ENCODE measurements at places on chromosomes 3 and 15.

- DNase-seq, result no peak
- no peaks in the 10 kb centered on the region for H3K27me3 ChIP-seq
- H3K4me3 ChIP-seq, result no peak overlapping the region
- no peak overlapping the region for H3K27ac ChIP-seq
- no peaks in the 10 kb centered on the region for H3K4me1 ChIP-seq
These were observed 40.6 kb upstream of the ADAMTS9 start for GRCh38 chr3:64728428-64728827.

DNA sequence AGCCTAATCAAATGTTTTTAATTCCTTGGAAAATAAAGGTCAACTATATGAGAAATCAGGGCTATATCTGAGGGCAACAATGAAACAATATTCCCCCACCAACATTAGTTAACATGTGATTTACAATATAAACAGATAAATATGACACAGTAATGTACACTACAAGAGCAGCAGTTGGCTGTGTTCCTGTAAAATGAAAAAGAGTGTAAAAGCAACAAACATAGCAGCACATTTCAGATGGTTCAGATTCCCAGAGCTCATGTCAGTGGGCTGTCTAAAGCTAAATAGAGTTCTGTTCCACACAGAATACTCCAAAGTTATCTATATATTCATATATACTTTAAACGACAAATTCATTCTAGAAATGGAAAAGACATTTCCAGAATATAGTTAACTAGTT lies 42.6 kb downstream of the ANKRD28 start:
- no peak for DNase-seq
- no peaks in the 10 kb centered on the region for H3K27me3 ChIP-seq

DNA sequence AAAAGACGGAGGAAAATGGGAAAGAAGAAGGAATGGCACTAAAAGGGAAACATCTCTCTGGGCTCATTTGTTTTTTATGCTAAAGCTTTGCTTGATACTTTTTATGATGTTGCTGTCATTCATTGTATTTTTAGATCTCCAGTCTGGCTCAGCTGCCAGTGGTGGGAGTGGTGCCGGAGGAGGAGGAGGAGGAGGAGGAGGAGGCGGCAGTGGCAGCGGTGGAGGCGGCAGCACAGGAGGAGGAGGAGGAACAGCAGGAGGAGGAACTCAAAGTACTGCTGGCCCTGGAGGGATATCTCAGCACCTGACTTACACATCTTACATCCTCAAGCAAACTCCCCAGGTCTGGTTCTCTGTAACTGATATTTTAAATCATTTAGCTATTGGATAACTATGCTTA lies 49.6 kb downstream of the MAP6D1 start:
- H3K4me1 ChIP-seq, result no peaks in the 10 kb centered on the region
- no peaks in the 10 kb centered on the region for H3K27me3 ChIP-seq
- peaks cover 92% of the 10 kb centered on the region for H3K36me3 ChIP-seq

GRCh38 chr3:45950131-45950530 lies 6.9 kb downstream of the CXCR6 start:
- H3K36me3 ChIP-seq, result peaks cover 36% of the 10 kb centered on the region
- H3K27ac ChIP-seq, result no peak overlapping the region
- no peak overlapping the region for H3K4me3 ChIP-seq

GRCh38 chr15:70451821-70452653 lies 311.3 kb downstream of the UACA start:
- no peak for DNase-seq
- H3K36me3 ChIP-seq, result no peaks in the 10 kb centered on the region
- no peaks in the 10 kb centered on the region for H3K27me3 ChIP-seq
- H3K4me1 ChIP-seq, result peaks cover 3% of the 10 kb centered on the region

DNA sequence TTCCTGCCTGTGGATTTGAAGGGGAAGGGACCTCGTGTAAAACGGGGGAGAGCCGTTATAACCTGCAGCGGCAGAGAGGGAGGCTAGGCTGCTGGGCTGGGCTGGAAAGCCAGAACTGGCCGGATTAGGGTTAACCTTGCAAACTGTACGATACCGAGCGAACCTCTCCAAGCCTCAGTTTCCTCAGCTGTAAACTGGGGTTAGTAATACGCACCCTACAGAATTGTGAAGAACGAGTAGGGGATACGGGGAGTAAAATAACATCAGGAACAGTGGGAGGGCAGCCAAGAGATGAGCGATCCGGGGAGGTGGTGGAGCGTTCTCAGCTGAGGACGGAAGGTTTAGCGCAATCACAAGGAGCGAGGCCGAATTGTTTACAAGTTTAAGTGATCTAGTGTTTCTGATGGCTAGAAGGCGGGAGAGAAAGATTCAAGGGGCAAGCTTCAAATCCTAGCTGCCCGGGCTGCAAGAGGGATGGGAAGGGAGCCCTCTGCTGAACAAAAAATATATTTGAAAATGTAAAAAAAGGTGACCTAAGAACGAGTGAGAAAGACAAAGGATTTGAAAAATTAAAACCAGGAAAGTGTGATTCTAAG lies 768 bp upstream of the SEMA5B start:
- H3K4me1 ChIP-seq, result no peaks in the 10 kb centered on the region
- H3K36me3 ChIP-seq, result no peaks in the 10 kb centered on the region
- H3K27ac ChIP-seq, result no peak overlapping the region
- no peak for DNase-seq

GRCh38 chr3:48502728-48503168 lies 1.2 kb downstream of the SHISA5 start:
- H3K4me1 ChIP-seq, result peaks cover 12% of the 10 kb centered on the region
- no peaks in the 10 kb centered on the region for H3K27me3 ChIP-seq
- no peak overlapping the region for H3K4me3 ChIP-seq
- peaks cover 6% of the 10 kb centered on the region for H3K36me3 ChIP-seq
- DNase-seq, result no peak

- no peaks in the 10 kb centered on the region for H3K36me3 ChIP-seq
- DNase-seq, result no peak
- no peak overlapping the region for H3K27ac ChIP-seq
- H3K4me3 ChIP-seq, result no peak overlapping the region
- peaks cover 4% of the 10 kb centered on the region for H3K27me3 ChIP-seq
These were observed 4.8 kb downstream of the RASGRP1 start for GRCh38 chr15:38559636-38560307.

- peak overlapping the region; percentile 50 for H3K4me3 ChIP-seq
- peak overlapping the region; percentile 97 for H3K27ac ChIP-seq
- no peaks in the 10 kb centered on the region for H3K27me3 ChIP-seq
- peak; percentile 98 for DNase-seq
These were observed 28.4 kb downstream of the CPN2 start for GRCh38 chr3:194322678-194323211.

DNA sequence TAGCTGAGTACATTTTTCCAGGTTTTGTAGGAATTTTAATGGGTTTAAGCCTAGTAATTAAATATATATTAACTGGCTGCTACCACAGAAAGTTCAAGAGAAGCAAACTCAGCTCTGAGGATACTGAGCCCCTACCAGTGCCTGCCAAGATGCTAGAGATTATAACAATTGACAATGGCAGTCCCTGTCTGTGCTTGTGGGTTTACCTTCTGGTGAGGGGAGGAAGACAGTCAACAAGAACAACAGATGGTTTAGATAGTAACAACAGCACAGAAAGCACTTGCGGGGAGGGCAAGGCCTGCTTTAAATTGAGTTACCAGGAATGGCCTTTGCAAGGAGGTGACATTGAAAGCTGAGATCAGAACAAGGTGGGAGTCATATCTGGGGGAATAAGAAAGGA lies 56.6 kb upstream of the ARHGEF3 start:
- no peak overlapping the region for H3K27ac ChIP-seq
- H3K4me1 ChIP-seq, result peaks cover 9% of the 10 kb centered on the region
- H3K36me3 ChIP-seq, result no peaks in the 10 kb centered on the region
- DNase-seq, result no peak
- no peaks in the 10 kb centered on the region for H3K27me3 ChIP-seq

DNA sequence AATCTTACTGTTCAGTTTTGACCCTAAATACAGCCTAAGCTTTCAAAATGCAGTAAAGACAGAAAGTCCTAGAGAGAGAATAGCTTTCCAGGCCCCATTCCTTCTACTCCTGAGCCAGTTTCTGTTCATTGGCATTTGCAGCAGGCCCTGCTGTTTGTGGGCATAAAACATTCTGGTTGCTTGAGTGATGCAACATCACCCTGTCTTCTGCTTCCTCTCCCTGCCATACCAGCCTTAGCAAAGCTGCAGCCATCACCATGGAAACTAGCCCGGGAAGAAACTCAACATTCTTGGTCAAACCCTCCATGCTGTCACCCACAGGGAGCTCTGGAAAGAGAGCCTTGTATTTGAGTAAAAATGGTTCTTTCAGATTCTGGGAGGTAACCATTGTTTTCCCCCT lies 325.7 kb downstream of the MAGI1 start:
- H3K27me3 ChIP-seq, result no peaks in the 10 kb centered on the region
- no peak overlapping the region for H3K27ac ChIP-seq
- H3K4me3 ChIP-seq, result no peak overlapping the region
- no peaks in the 10 kb centered on the region for H3K4me1 ChIP-seq
- H3K36me3 ChIP-seq, result no peaks in the 10 kb centered on the region

GRCh38 chr3:12771236-12771635 lies 12.2 kb upstream of the TMEM40 start:
- no peak overlapping the region for H3K27ac ChIP-seq
- H3K4me3 ChIP-seq, result no peak overlapping the region
- H3K27me3 ChIP-seq, result no peaks in the 10 kb centered on the region
- no peak for DNase-seq

GRCh38 chr3:197203714-197204146 lies 94.7 kb downstream of the DLG1 start:
- no peaks in the 10 kb centered on the region for H3K27me3 ChIP-seq
- no peak for DNase-seq
- H3K4me3 ChIP-seq, result no peak overlapping the region
- 0 out of 2 replicates have a peak, but pooled peaks cover 3% of the 10 kb centered on the region for H3K36me3 ChIP-seq
- H3K4me1 ChIP-seq, result no peaks in the 10 kb centered on the region

DNA sequence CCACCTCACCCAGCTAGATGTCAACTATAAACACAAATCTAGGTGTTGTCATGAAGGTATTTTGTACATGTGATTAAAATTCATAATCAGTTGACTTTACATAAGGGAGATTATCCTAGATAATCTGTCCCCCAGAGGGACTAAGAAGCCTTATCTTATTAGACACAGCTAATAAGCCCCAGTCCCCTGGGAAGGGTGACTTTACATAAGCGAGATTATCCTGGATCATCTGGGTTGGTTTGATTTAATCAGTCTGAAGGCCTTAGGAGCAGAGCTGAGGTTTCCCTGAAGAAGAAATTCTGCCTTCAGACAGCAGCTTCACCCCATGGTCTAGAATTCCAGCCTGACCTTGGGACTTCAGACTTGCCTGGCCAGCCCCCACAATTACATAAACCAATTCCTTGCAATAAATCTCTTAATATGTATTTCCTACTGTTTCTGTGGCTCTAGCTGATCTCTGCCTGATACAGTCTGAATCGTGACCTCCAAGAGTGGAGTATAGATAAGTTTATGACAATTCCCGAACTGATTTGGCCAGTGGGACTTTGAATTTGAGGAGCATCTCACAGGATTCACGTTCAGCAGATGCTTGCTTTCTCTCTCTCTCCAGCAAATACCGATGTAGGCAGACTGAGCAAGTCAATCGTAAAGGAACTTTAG lies 66.5 kb downstream of the MRPL46 start:
- no peaks in the 10 kb centered on the region for H3K36me3 ChIP-seq
- H3K27ac ChIP-seq, result no peak overlapping the region
- no peak overlapping the region for H3K4me3 ChIP-seq

DNA sequence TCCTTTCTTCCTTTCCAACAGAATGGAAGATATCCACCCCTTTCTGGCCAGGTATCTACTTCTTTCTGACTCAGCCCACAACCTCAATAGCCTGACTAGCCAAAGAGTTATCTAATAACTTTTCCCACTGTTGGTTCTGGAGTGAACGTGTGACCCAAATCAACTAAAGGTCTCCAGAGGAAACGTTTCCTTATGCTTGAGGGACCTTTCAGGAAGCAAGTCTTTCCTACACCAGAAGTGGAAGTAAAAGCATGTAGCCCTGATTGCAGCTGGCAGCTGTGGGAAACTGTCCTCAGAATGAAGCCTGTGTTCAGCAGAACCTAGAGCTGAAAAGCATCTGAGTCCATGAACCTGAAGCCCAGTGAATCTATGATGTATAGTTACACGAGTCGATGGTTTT lies 34.7 kb upstream of the PHLDB2 start:
- peaks cover 23% of the 10 kb centered on the region for H3K36me3 ChIP-seq
- no peak overlapping the region for H3K27ac ChIP-seq
- H3K4me1 ChIP-seq, result no peaks in the 10 kb centered on the region
- H3K27me3 ChIP-seq, result no peaks in the 10 kb centered on the region

GRCh38 chr3:24582431-24583403 lies 88.1 kb upstream of the THRB start:
- DNase-seq, result no peak
- no peaks in the 10 kb centered on the region for H3K4me1 ChIP-seq
- no peaks in the 10 kb centered on the region for H3K36me3 ChIP-seq

GRCh38 chr15:27956285-27956684 lies 142.8 kb downstream of the OCA2 start:
- H3K4me3 ChIP-seq, result no peak overlapping the region
- no peaks in the 10 kb centered on the region for H3K36me3 ChIP-seq
- H3K27me3 ChIP-seq, result no peaks in the 10 kb centered on the region

DNA sequence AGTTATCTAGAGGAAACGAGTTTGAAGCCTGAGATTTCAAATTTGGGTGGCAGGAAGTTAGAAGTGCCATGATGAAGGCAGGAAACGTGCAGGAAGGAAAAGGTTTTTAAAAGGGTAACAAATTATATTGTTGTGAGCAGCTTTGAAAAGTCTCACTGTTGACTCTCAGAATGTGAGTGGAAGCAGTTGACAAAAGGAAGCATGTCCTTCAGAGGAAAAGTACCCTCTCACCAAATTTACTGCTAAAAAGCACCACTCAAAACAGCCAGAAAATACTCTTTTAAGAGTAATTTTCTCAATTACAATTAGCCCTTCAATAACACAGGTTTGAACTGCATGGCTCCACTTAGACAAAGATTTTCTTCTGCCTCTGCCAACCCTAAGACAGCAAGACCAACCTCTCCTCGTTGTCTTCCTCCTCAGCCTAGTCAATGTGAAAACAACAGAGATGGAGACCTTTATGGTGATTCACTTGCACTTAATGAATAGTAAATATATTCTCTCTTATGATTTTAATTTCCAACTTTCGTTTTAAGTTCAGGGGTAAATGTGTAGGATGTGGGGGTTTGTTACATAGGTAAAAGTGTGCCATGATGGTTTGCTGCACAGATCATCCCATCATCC lies 117.1 kb upstream of the LIPC start:
- no peak overlapping the region for H3K4me3 ChIP-seq
- no peaks in the 10 kb centered on the region for H3K4me1 ChIP-seq
- H3K27ac ChIP-seq, result no peak overlapping the region
- no peaks in the 10 kb centered on the region for H3K36me3 ChIP-seq
- DNase-seq, result no peak

- H3K36me3 ChIP-seq, result no peaks in the 10 kb centered on the region
- H3K27me3 ChIP-seq, result no peaks in the 10 kb centered on the region
- H3K27ac ChIP-seq, result peak overlapping the region; percentile 17
- no peak overlapping the region for H3K4me3 ChIP-seq
- peaks cover 9% of the 10 kb centered on the region for H3K4me1 ChIP-seq
These were observed 101.5 kb upstream of the CBLB start for GRCh38 chr3:105970283-105970682.

Data from RWPE2 (cell line).